8988T (cell line): ENCODE measurements at places on chromosomes 2 and 18.
A peak's percentile ranks its signal among the peaks of the same experiment; 100 is the strongest.

DNA sequence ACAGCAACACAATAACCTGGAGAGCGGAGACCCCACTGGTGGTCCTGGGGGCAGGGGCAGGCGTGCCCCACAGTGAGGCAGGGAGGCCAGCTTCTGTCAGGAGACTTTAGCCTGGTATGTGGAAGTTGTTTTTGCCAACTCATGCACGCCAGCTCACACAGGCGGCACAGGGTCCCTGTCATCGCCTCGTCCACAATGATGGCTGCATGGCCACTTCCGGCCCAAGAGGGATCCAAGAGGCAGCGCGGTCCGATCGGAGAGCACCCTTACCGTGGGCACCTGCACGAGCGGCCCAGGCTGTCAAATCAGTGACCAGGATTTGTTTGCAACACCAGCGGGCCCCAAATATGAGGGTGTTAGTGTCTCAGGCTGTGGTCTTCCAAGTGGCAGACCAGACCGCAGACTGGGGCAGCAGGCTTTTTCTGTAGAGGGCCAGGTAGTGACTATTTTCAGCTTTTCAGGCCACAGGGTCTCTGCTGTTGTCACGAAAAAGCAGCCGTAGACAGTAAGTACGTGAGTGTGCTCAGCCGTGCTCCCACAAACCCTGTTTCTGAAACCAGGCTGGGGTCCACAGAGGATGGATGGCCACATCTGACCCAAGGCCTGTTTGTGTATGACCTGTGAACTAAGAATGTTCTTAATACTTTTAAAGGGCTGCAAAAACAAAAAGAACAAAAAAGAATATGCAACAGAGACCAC lies 21.2 kb downstream of the SNED1 start:
- DNase-seq: no peak

- DNase-seq: peak; percentile 66
These were observed 35.3 kb downstream of the RAB31 start for GRCh38 chr18:9743200-9744016.

- no peak for DNase-seq
These were observed 149.4 kb downstream of the TNS1 start for GRCh38 chr2:217853301-217853881.

GRCh38 chr18:5173646-5174045 lies 23.4 kb downstream of the AKAIN1 start:
- DNase-seq: no peak

- no peak for DNase-seq
These were observed 85.6 kb downstream of the VIT start for GRCh38 chr2:36781907-36782720.

DNA sequence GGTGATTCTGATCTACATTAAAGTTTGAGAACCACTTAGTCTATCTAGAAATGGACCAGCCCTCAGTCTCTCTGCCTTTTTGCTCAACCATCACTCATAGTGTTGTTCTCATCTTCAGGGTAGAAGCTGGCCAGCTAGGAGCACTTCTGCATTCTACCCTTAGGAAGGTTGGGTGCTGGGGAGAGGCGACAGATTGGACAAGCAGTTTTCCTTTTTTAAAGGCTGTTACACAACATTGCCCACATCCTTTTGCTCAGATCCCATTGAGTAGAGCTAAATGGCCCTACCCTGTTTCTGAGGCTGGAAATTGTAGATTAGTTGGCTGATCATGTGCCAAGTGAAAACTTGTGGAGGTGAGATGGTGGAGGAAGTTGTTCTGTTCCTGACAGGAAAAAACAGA lies 35.6 kb downstream of the OSBPL6 start:
- no peak for DNase-seq

GRCh38 chr2:176502619-176503018 lies 233.4 kb downstream of the MTX2 start:
- DNase-seq: no peak

DNA sequence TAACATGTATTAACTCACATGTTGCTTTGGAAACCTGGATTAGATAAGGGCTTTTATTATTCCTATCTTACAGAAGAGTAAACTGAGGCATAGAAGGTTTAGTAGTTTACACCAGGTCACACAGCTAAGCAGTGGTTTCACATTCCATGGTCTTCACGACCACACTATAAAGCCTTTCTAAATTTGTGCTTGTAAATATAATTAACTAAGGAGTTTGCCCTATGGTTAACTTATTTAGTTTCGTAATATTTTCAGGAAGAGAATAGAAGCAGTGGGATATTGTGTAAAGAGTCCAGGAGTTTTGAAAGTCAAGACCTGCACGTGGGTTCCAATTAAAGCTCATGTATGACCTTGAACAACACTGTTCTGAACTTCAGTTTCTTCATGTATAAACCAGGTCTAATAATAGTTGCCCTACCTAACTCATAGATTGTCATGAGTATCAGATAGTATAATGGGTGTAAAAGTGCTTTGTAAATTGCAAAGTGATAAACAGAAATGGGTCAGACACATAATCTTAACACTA lies 19.5 kb upstream of the SOS1 start:
- DNase-seq: no peak

GRCh38 chr2:194062401-194062800 lies 1594.6 kb upstream of the SLC39A10 start:
- DNase-seq: no peak

- DNase-seq: no peak
These were observed 195.4 kb downstream of the ZEB2 start for GRCh38 chr2:144324446-144325045.

DNA sequence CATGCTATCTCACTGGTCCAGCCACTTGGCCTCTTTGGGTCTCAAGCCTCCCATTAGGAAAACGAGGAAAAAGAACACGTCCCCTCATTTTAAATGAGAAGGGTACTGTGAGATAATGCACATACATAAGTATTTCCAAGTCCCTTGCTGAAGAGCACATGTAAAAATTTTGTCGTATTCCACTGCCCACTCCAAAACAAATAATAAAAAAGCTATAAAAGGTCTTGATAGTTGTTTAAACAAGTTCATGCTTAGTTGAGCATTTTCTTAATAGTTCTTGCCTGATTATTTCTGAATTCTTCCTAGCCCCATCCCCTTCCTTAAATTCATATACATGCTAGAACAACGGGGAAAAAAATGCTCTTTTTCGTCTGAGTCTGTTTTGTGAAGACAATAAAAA lies 110.2 kb upstream of the RNU4ATAC start:
- no peak for DNase-seq

GRCh38 chr2:59167514-59167913 lies 926.4 kb upstream of the FANCL start:
- DNase-seq: no peak

- DNase-seq: no peak
These were observed 88.6 kb downstream of the KCTD18 start for GRCh38 chr2:200421270-200421669.

- DNase-seq: no peak
These were observed 20.9 kb downstream of the TMEM237 start for GRCh38 chr2:201622306-201622970.

GRCh38 chr2:3290655-3291054 lies 87.0 kb downstream of the EIPR1 start:
- DNase-seq: no peak

DNA sequence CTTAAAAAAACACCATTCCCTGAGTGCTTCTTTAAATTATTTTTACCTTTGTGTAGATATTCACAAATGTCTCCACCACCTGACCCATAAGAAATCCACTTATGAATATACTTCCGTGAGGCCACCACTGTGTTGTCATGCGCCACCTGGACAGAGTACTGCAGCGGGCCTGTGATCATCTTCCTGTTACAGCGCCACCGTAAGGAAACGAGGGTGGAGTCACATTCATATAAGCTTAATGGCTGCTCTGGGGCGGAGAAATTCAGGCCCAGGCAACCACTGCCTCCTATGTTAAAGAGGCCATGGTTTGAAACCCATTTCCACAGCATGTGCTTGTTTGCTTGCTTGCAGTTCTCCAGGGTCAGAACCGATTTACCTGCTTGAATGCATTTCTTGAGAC lies 17.7 kb downstream of the PLA2R1 start:
- DNase-seq: no peak

DNA sequence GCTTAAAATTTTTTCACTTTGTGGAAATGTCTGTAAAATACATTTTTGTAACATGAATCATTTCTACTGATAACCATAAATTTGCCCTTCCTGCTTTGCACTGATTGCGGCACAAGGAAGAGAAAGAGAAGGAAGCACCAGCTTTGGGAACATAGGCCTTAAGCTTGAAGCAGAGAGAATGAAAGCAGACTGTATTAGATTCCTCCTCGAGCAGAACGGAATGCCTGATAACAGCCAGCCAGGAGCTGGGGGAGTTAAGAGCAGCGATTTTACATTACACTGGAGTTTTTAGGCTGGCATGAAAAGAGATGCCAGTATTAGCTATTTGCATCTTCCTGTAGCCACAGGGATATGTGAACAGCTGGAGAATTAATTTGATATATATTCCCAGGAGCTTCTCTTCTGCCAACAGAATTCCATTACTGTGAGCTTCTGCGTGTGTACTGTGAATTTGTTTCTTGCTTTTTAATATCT lies 33.5 kb downstream of the CRIM1 start:
- no peak for DNase-seq

DNA sequence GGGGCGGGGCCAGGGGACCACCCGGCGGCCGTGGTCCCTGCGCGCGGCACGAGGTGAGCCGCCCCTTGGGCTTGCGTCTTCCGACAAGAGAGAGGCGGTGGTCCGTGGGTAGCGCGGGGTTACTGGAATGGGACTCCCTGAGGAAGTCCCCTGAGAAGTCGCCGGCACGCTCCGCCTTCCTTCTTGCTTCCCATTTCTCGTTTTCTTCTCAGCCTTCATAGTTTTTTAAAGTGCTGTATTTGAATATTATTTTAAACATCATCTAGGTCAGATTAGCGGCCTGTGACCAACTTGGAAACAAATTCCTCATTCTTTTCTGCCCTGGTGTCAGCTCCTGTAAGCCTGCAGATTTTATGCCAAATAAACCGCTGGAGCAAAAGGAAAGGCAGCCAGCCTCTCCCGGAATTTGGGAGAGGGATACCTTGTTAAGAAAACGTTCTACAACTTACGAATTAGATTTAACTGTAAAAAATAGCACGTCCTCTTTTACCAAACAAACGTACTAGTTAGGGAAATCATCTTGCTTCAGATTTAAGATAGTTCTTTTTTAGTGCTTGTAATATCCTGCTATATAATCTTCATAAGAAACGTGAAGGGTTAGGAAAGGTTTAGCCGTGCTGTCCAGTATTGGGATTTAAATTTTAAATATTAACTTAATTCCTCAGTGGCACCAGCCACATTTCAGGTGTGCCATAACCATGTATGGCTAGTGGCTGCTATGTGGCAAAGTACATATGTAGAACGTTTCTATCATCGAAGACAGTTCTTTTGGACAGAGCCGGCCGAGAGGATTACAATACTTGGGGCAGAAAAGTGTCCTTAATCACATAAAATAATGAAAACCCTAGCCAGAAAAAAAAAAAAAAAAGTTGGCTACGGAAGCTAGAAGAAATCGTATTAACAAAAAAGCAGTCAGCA lies 628 bp upstream of the PTPN2 start:
- DNase-seq: no peak

DNA sequence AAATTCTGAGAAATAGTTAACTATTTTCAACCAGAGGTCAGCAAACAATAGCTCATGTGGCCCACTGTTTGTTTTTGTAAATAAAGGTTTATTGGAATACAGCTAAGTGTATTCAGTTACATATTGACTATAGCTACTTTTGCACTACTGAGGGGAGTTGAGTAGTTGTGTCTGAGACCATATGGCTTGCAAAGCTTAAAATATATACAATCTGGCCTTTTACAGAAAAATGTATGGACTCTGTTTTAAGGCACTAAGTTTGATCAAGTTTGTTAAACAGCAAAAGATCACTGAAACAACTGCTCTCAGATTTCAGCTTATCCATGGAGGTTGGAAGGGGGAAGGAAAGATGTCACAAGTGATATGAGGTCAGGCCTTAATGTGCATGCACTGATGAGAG lies 667.1 kb downstream of the CNTNAP5 start:
- DNase-seq: no peak

- no peak for DNase-seq
These were observed 104.8 kb upstream of the WDR75 start for GRCh38 chr2:189336276-189336975.

DNA sequence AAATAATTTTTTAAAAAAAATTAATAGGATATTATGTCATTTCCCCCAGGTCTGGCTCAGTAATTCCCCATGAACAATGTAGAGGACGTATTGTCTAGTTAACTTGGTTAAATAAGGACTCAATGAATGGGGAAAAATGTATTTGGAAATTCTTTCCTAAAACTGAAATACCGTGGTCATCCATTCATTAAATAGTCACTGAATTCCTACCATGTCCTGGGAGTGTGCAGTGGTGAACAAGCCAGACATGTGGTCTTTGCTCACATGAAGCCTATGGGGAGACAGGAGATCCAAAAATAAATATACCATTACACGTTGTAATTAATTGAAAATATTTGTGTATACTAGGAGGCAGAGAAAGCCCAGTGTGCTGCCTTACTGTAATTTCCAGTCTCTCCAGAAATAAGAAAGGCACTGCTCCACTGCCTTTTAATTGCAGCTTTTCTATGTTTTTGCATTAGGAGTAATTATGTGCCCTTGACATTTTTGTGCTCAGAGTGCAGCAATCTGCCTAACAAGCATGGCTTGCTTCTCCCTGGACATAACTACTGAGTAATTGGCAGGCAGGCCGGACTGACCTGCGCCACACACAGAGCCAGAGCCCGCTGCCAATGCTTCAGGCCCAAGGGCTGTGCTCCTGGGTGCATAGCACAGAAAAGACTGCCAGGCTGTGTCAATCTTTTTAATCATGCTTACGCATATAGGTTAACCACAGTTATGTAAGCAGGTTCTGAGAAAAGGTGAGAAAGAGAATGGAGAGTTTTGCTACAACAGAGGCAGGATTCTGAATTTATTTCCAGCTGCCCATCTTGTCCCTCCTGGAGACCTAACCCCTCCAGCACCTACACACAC lies 22.2 kb upstream of the TTC39C start:
- no peak for DNase-seq

- no peak for DNase-seq
These were observed 123.9 kb upstream of the CCDC150 start for GRCh38 chr2:196515608-196516007.

DNA sequence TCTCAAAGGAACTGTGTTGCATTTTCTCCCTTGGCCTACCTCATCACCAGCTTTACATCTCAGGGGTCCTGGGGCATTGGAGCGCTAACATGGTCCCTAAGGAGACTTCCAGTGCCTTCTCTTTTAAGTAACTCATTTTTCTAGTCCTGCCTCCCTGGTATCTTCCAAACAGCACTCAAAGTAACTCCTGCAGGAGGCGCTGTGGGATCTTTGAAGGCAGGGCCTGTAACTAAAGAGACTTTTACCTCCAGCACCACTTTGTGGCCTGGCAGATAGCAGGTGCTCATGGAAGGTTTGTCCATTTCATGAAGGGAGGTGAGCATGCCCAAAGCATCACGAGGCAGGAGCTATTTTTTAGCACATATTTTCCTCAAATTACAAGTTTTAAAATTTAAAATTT lies 411.0 kb upstream of the GYPC start:
- no peak for DNase-seq

GRCh38 chr2:20304411-20304810 lies 46.2 kb downstream of the PUM2 start:
- no peak for DNase-seq

DNA sequence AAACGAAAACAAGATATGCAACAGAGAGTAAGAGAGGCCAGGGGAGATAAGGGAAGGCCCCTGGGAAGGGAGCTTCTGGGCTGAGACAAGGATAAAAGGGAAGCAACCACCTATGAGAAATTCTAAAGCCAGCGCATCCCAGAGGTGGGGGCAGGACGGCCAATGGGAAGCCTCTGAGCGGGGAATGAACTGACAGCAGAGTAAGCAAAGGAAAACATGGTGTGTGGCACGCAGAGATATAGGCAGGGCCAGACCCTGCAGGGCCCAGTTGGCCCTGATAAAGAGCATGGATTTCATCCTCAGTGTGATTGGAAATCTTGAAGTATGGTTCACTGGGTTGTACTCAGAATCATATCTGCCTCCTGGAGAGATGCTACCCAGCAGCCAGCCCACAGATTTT lies 78.7 kb downstream of the IRS1 start:
- DNase-seq: no peak
